Ovary (tissue), 10 donors: ENCODE measurements at places on chromosomes 5 and 9. TPM values are rescaled to one million over a fixed set of nuclear protein-coding genes. Genes with fewer than 3 reads are reported as not detected.

DNA sequence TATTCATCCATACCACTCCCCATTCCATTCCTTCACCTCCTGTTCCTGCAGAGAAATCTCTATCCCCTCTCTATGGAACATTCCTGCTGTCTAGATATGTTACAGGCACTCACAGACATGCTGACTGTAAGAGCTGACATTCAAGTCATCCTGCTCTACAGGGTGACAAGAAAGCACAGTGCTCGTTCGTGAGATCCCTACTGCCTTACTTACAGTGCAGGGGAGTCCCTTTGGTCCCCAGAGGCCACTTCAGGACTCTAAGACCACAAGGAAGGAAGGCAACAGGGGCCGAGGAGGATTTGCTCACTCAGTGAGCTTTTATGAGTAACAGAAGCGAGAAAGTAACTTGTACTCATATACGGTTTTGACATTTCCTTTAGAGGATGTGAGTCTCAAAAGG is 110.5 kb downstream of the GAS1 start:
- H3K27ac ChIP-seq = no peak overlapping the region
- no peak for DNase-seq
- no peak overlapping the region for H3K4me3 ChIP-seq
- peaks cover 2% of the 10 kb centered on the region for H3K4me1 ChIP-seq
- no peaks in the 10 kb centered on the region for H3K36me3 ChIP-seq
- no peaks in the 10 kb centered on the region for H3K27me3 ChIP-seq

DNA sequence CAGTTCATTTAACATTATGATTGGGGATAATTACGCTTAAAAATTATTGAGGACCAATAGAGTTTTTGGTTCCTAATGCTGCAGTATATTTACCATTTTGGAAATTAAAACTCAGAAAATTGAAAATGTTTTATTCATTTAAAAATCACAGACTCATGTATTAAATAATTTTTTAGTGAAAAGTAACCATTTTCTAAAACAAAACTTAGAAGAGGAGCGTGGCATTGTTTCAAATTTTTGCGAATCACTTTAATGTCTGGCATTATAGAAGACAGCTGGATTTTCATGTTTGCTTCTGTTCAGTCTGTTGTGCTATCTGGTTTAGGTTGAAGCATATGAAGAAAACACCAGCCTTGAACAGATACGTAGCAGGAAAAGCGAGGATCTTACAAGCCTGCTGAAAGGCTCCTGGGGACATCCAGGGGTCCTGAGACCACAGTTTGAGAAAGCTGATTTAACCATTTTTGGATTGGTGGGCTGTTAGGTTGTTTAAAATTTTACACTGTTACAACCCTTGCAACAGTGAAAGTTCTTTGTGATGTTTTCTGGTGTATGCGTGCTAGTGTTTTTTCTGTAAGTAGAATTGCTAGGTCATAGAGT is 1.6 kb downstream of the ZFYVE16 start:
- H3K27me3 ChIP-seq = no peaks in the 10 kb centered on the region
- H3K4me3 ChIP-seq = no peak overlapping the region
- H3K4me1 ChIP-seq = peaks cover 8% of the 10 kb centered on the region
- no peak for DNase-seq
- H3K36me3 ChIP-seq = no peaks in the 10 kb centered on the region

GRCh38 chr5:72151169-72151568 is 43.9 kb downstream of the MAP1B start:
- DNase-seq = no peak
- H3K27me3 ChIP-seq = no peaks in the 10 kb centered on the region
- no peak overlapping the region for H3K4me3 ChIP-seq
- H3K4me1 ChIP-seq = no peaks in the 10 kb centered on the region

Gene BSPRY
- 0.15 TPM for total RNA-seq

DNA sequence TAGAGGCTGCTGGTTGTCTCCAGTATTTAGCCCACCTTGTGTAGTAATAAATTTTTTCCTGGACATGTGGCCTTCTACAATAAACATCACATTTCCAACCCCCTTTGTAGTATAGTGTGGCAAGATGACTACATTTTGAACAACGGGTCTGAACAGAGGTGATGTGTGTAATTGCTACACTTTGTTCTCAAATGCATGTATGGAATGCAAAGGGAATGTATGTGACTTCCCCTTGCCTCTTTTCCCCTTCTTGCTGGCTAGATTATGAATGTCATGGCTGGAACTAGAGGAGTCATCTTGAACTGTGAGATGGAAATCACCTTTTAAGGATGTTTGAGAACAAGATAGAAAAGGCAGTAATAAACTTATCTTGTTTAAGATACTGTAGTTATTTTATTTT is 54.5 kb downstream of the PRR16 start:
- H3K4me1 ChIP-seq = no peaks in the 10 kb centered on the region
- H3K36me3 ChIP-seq = no peaks in the 10 kb centered on the region
- no peak for DNase-seq
- H3K27me3 ChIP-seq = no peaks in the 10 kb centered on the region

GRCh38 chr5:170402508-170402907 is 13.3 kb upstream of the KCNMB1 start:
- DNase-seq = no peak
- H3K27ac ChIP-seq = no peak overlapping the region
- no peaks in the 10 kb centered on the region for H3K36me3 ChIP-seq
- H3K4me3 ChIP-seq = no peak overlapping the region
- H3K27me3 ChIP-seq = no peaks in the 10 kb centered on the region

GRCh38 chr9:136928591-136928990 is 15.9 kb downstream of the FBXW5 start:
- no peaks in the 10 kb centered on the region for H3K4me1 ChIP-seq
- no peaks in the 10 kb centered on the region for H3K36me3 ChIP-seq
- no peak overlapping the region for H3K4me3 ChIP-seq
- DNase-seq = no peak
- no peak overlapping the region for H3K27ac ChIP-seq

DNA sequence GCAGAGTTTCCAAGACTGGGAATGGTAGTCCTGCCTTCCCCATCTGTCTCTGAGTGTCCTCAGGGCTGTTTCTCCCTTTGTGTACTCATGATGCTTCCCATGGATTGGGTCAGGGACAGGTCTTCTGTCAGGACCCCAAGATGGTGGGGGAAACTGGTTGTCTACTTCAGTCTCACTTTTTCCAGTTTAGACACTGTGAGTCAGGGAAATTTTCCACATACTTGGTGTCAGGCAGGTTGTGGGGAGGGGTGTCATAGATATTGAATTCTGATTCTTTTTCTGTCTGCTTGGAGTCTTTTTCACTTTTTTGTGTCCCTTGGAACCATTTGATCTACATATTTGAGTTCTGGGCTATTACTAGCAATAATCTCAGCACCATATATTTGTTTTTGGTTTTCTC is 10.3 kb downstream of the POLK start:
- no peak overlapping the region for H3K27ac ChIP-seq
- H3K4me3 ChIP-seq = no peak overlapping the region
- no peak for DNase-seq
- H3K27me3 ChIP-seq = no peaks in the 10 kb centered on the region
- H3K36me3 ChIP-seq = no peaks in the 10 kb centered on the region
- no peaks in the 10 kb centered on the region for H3K4me1 ChIP-seq

DNA sequence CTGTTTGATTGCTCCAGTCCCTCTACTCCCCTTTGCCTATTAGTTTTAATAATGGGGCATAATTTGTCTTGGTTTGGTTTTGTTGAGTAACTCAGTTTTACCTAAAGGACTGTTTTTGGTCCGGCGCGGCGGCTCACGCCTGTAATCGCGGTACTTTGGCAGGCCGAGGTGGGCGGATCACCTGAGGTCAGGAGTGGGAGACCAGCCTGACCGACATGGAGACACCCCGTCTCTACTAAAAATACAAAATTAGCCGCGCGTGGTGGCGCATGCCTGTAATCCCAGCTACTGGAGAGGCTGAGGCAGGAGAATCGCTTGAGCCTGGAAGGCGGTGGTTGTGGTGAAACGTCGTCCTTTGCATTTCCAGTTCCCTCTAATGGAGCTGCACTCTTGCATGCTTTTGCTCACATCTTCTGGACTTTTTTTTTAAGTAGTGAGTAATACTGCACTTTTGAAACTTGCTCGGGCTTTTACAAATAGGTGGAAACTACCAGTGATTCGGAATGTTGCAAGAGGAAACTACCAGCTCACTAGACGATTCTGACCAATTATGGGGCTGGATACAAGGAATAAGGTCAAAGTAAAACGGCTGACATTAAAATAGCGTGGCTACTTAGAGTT is 721 bp upstream of the MAML1 start:
- no peaks in the 10 kb centered on the region for H3K36me3 ChIP-seq
- no peaks in the 10 kb centered on the region for H3K27me3 ChIP-seq
- peak; percentile 28 for DNase-seq
- H3K4me3 ChIP-seq = peak overlapping the region; percentile 37
- H3K4me1 ChIP-seq = peaks cover 11% of the 10 kb centered on the region

- no peaks in the 10 kb centered on the region for H3K27me3 ChIP-seq
- no peak for DNase-seq
- no peak overlapping the region for H3K4me3 ChIP-seq
- H3K4me1 ChIP-seq = no peaks in the 10 kb centered on the region
- no peaks in the 10 kb centered on the region for H3K36me3 ChIP-seq
- no peak overlapping the region for H3K27ac ChIP-seq
Observed at GRCh38 chr5:66174338-66174737, 30.2 kb downstream of the SREK1 start.

- no peaks in the 10 kb centered on the region for H3K27me3 ChIP-seq
- H3K4me3 ChIP-seq = no peak overlapping the region
- DNase-seq = no peak
- H3K27ac ChIP-seq = no peak overlapping the region
- no peaks in the 10 kb centered on the region for H3K4me1 ChIP-seq
Observed at GRCh38 chr9:124217836-124218437, 39.8 kb upstream of the NEK6 start.

Gene GRXCR2
- total RNA-seq = not detected

DNA sequence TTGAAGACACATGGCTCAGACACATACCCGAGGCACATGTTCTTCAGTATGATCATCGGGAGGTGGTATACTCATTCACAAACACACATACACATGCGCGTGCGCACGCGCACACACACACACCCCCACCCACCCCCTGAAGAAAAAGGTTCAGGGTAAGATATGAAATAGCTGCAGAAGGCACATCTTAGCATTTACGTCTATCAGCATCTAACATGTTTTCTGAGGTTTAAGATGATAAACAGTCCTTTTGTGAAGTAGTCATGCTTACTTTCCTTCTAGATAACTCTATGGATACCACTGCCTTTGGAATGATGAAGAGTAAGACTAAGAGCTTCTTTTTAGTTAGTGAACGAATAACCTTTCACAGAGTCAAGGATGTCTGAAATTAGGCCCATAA is 105.1 kb upstream of the GNA14 start:
- H3K4me3 ChIP-seq = no peak overlapping the region
- no peak overlapping the region for H3K27ac ChIP-seq
- no peaks in the 10 kb centered on the region for H3K27me3 ChIP-seq
- no peak for DNase-seq

Gene OCLN
- total RNA-seq = 0.99 TPM

Gene PDLIM7
- total RNA-seq = 192 TPM

Gene FBXL17
- total RNA-seq = 17.7 TPM

Gene PTBP3
- total RNA-seq = 27.8 TPM

- no peaks in the 10 kb centered on the region for H3K36me3 ChIP-seq
- no peak overlapping the region for H3K4me3 ChIP-seq
- H3K27me3 ChIP-seq = peaks cover 2% of the 10 kb centered on the region
- H3K4me1 ChIP-seq = no peaks in the 10 kb centered on the region
Observed at GRCh38 chr5:103889500-103890209, 327.1 kb upstream of the NUDT12 start.

Gene LHFPL2
- 35.1 TPM for total RNA-seq

DNA sequence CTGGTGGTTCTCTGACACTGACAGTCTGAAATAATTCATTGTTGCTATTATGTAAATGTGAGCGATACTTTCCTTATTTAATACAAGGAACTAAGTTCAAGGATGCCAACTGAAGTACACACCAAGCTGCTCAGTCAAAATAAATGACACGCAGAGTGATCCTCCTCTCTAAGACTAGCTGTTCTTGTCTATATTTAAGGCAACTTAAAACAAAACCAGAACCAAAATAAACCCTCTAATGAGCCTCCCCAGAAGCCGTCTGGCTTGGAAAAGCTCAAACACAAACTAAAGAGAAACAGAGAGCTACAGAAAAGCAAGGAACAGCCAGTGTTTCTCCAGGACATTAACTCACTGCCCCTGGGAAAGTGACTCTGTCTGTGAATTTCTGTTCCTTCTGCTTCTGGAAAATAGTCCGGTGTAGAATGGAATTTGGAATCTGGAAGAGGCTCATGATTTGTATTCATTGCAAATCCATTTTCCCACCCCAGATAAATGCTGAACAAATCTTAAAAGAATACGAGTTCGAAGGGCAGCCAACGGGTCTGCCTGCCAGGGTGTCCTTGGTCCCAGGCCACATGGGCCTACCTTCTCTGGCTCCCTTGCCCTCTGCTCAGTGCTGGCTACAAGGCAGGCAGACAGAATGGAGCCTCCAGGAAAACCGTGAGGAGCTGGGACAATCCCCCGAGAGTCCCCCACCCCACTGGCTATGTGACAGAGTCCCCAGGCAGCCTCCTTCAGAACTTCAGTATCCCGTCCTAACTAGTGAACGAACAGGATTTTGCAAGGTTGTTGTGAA is 14.8 kb downstream of the GGTA1 start:
- H3K36me3 ChIP-seq = no peaks in the 10 kb centered on the region
- H3K27me3 ChIP-seq = no peaks in the 10 kb centered on the region
- no peak overlapping the region for H3K4me3 ChIP-seq
- no peak for DNase-seq

- no peak for DNase-seq
- H3K4me3 ChIP-seq = no peak overlapping the region
- no peaks in the 10 kb centered on the region for H3K27me3 ChIP-seq
- H3K27ac ChIP-seq = no peak overlapping the region
- H3K36me3 ChIP-seq = no peaks in the 10 kb centered on the region
Observed at GRCh38 chr5:56179442-56179841, 53.7 kb downstream of the ANKRD55 start.

DNA sequence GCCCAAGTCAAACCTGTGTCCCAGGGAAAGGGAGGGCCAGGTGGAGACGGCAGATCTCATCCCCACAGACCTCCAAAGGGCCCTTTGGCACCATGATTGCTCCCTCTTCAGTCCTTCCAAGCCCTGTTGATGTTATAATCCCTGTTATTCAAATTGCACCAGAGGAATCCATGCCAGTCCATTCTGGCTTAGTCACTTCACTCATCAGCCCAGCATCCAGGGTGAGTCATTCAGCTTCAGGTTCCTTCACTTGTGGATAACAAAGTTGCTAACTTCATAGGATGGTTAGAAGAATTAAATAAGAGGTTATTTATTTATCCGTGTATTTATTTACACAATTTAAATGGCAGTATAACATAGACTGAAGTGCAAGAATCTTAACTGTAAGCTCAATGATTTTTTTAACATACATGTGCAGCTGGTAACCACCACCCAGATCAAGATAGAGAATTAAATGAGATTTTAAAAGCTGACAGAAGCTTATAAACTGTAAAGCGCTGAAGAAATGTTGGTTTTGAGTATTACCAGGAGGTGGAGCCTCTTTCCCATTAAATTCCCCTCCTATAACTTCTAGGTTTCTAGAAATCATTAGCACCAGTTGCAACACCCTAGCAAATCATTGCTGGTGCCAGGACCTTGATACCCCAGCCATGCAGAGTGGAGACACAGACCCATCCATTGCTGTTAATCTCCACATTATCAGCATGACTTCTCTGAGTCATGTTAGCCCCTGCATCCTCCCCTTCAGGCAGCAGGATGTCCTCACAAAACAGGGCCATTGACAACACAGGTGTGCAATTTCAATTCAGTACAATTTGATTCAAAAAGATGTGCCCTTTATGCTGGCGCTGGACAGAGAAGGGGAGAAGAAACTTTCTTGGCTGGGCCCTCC is 77.4 kb downstream of the SEC61B start:
- H3K27ac ChIP-seq = no peak overlapping the region
- no peak for DNase-seq
- H3K36me3 ChIP-seq = no peaks in the 10 kb centered on the region
- no peak overlapping the region for H3K4me3 ChIP-seq
- no peaks in the 10 kb centered on the region for H3K27me3 ChIP-seq
- H3K4me1 ChIP-seq = no peaks in the 10 kb centered on the region

Gene SLC36A3
- total RNA-seq = not detected
